ENCODE measurements at places on chromosomes 1 and 21.

- no peak for DNase-seq
These were observed 2.4 kb downstream of the RAP1GAP start for GRCh38 chr1:21666576-21667320.

GRCh38 chr1:64031236-64031635 is 172.2 kb upstream of the UBE2U start:
- no peak for DNase-seq

DNA sequence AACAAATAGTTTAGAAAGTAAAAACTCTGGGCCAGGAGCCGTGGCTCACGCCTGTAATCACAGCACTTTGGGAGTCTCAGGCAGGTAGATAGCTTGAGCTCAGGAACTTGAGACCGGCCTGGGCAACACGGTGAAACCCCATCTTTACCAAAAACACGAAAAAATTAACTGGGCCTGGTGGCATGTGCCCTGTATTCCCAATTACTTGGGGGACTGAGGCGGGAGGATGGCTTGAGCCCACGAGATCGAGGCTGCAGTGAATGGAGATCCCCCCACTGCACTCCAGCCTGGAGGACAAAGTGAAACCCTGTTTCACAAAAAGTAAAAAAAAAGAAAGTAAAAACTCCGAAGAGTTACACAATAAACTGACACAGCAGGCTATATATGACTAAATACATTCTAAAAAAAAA is 10.6 kb downstream of the CEP170 start:
- DNase-seq: no peak

DNA sequence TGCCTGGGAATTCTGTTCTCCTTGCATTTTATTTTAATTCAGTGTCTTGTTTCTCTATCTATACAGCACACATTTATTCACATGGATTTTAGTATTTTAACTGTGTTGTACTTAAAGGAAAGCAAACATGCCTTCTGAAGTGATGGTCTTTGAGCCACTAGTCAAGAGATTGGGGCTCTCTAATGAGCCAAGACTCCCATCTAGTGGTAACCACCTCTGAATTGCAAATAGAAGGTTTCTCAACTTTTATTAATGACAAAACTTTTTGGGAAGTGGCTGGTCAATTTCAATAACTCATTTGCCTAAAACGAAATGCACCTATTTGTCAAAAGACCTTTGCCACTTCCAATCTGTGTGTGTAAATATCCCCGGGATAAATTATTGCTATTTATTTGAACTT is 199.6 kb downstream of the LTN1 start:
- DNase-seq: no peak

DNA sequence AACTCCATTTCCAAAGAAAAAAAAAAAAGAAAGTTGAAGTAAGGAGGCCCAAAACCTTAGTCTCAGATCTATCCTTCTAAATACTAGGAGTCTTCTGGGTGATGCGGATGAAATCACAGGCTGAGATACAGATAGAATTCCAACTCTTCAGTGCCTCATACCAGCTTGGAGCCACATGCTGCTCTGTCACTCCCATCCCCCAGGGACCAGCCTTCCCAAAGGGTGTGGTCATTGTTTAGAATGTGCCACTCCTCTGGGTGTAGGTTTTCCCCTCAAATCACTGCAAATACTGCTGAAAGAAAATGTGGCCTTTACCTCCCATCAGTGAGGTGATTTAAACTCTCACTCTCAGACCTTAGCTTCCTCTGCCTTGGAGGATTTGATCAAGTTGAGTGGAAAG is 112.9 kb downstream of the CDC7 start:
- no peak for DNase-seq

DNA sequence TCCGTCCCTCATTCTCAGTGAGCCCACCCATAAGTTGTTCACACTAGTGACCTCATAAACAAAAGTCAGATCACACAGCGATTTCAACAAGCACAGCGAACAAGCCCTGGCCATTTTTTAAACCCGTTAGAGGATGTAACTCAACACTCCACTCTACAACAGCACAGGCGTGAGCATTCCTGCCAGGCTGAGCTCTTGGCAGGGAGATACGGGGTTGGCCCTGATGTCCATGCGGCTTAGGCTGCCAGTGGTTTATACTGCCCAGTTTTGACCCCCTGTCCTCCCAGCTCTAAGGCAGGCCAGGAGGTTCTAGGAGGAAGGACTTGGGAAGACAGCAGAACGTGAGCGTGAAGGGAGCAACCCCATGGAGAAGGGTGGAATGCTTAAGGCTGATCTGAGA is 35.0 kb downstream of the PARP1 start:
- no peak for DNase-seq

- DNase-seq: peak; percentile 50
These were observed 9.6 kb downstream of the BTBD19 start for GRCh38 chr1:44817771-44818495.

DNA sequence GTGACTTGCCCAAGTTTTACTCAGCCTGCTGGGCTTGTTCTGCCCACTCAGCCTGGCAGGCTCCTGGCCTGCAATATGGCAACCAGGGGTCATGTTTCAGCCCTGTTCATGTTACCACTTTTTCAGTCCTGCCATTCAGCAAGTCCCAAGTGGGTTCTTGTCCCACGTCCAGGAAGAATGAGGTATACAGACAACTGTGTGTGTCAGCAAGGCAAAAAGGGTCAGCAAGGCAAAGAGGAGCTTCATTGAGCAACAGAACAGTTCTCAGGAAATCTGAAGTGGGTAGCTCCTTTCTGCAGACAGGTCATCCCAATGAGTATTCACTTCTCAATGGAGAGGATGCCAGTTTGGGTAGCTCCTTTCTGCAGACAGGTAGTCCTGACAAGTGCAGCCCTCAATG is 1233.3 kb upstream of the B3GALT2 start:
- DNase-seq: no peak

- no peak for DNase-seq
These were observed 530.5 kb downstream of the PTBP2 start for GRCh38 chr1:97252076-97252475.

- no peak for DNase-seq
These were observed 128.0 kb downstream of the NTPCR start for GRCh38 chr1:233078396-233078795.

- DNase-seq: no peak
These were observed 7.2 kb upstream of the DSCAM start for GRCh38 chr21:40853956-40854688.

DNA sequence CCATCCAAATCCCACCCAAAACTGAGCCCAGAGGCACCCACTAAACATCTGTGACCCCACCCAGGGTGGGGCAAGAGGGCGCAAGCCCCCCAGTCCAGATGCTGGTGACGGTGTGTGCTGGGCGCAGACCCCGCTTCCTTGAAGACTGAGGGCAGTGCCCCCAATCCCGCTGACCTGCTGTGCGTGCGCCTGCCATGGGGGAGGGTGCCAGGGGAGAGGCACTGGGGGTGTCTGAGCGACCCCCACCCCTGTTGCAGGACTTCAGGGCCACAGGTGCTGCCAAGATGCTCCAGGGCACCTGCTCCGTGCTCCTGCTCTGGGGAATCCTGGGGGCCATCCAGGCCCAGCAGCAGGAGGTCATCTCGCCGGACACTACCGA is 13.3 kb downstream of the COL6A2 start:
- DNase-seq: peak; percentile 61

GRCh38 chr1:38728585-38728908 is 131.0 kb downstream of the RRAGC start:
- no peak for DNase-seq

DNA sequence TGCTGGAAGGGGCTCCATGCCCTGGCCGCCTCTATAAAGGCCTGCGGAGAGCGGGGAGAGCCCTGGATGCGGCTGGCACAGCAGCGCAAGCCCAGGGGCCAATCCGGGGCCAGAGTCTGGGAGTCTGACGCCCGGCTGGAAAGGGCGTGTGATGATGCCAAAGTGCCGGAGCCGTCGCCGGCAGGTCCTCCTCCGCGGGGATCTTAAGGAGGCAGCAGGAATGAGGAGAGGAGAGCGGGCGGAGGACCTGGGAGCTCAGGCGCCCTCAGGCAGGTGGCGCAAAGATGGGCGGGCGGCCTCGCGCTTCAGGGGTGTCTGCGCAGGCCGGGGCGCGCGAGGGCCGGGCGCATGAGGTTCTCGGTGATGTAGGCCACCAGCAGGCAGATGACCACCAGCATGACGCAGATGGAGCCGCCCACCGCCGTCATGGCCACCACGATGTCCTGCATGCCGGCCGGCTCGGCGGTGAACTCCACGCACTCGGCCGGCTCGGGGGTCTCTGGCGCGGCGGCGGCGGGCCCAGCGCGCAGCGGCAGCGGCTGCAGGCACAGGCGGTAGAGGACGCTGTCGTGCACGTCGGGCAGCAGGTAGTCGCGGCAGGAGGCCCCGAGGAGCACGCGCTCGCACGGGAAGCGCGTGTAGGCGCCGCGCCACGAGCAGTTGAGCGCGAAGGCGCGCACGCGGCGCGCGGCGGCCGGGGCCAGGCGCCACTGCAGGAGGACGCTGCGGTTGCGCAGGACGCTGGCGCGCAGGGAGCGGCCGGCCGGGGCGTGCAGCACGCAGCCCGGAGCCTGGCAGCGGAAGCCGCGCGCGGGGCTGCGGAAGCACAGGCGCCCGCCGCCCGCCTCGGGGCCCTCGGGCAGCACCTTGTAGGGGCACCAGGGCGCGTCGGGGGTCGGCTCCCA is 653 bp downstream of the FNDC10 start:
- no peak for DNase-seq

- no peak for DNase-seq
These were observed 8.0 kb upstream of the PTPRC start for GRCh38 chr1:198630863-198631262.

- no peak for DNase-seq
These were observed 92.5 kb upstream of the KRTAP19-8 start for GRCh38 chr21:31130821-31131220.

DNA sequence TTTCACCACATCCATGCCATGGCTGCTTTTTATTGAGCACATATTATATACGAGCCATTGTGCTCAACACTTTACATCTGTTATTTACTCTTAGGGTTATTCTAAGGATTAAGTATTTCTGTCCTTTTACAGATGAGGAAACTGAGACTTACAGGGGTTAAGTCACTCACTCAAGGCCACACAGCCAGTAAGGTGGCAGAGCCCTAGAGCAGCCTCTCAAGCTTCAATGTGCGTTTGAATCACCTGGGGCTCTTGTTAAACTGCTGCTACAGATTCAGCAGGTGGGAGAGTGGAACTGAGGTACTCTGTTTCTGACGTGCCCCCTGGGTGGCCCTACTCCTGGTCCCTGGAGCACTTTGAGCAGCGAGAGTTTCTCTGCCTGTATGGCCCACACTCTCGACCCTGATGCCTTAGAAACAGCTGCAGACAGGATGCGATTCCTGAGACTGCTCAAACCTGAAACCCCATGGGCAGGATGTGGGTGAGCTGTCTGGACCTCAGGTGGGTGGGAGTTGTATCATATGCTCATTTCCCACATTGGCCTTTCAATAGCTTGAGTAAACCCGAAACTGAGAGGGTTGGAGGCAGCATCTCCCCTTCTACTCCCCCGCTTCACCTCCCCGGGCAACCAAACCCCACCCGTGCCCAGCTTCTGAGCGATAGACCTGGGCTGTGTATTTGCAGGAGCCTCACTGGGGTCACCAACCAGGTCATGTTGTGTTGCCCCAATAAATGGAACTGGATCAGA is 59.3 kb downstream of the MAN1C1 start:
- no peak for DNase-seq

GRCh38 chr1:145926686-145927062 is 610 bp downstream of the RBM8A start:
- no peak for DNase-seq

DNA sequence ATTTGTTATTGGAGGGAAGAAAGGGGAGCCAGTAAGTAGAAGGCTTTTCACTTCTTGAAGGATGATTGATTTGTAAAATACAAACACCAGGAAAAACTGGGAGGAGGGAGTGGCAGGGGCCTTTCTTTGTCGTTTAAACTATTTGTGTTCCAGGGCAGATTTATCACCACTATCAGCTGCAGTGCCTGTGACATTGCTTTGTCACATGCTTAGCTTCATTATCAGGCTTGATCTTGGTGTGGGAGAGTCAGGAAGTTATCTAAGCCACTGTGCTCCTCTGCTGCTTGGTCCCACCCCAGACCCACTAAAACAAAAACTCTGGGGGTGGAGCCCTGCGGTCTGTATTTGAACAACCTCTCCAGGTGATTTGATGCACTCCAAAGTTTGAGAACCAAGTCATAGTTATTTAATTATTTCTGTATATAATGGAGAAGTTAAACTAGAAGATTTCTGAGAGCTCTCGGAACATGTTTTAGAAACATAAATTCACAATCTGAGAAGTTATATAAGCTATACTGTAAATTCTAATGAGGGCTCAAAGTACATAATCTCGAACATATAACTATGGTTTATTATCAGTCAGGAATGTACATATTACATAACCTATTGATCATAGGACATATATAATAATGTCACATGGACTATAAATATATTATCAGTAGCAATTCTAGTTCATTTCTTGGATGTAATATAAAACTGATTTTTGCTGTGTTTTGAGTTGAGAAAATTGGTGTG is 87.9 kb downstream of the CDC14A start:
- no peak for DNase-seq
